ENCODE measurements at places on chromosomes 16 and 17.

GRCh38 chr17:8150194-8151119 lies 1.7 kb downstream of the PER1 start:
- no peak for DNase-seq

DNA sequence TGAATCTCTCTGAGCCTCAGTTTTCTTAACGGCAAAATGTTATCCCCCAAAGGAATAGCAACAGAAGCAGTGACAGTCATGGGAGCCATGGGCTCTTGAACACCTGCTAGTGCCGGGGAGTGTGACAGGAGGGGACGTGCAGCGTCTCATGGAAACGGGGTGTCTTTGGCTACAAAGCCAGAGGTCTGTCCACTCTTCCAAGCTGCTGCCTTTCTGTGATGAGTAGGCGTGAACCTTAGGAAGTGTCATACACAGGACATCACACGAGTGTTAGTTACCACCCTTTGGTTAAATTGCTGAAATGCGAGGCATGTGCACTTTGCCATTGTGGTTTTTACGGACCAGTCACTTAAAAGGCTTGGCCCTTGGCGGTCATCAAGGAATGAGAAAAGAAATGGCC lies 93.4 kb downstream of the IRF8 start:
- DNase-seq = no peak

- no peak for DNase-seq
Measured at GRCh38 chr16:75345711-75346110, 87.6 kb downstream of the CFDP1 start.

- DNase-seq = no peak
Measured at GRCh38 chr17:1532836-1533602, 16.6 kb upstream of the INPP5K start.

DNA sequence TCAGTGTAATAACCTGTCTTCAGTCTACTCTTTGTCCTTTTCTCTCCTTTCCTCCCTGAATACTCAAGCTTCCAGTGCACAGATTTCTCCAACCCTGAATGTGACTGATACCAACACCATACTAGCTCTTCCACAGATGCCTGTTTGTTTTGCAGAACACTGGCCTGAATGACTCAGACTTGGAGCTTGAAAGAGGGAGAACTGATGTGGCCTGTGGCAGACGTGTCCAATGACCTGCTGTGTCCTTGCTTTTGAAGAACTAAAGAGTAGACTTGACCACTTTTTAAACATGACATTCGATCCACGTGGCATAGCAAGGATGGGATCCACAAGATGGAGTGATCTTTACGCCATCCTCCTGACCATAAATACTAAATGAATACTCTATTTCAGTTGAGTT lies 361.0 kb downstream of the WWOX start:
- no peak for DNase-seq

GRCh38 chr16:4217204-4218131 lies 24.4 kb downstream of the SRL start:
- DNase-seq = no peak

DNA sequence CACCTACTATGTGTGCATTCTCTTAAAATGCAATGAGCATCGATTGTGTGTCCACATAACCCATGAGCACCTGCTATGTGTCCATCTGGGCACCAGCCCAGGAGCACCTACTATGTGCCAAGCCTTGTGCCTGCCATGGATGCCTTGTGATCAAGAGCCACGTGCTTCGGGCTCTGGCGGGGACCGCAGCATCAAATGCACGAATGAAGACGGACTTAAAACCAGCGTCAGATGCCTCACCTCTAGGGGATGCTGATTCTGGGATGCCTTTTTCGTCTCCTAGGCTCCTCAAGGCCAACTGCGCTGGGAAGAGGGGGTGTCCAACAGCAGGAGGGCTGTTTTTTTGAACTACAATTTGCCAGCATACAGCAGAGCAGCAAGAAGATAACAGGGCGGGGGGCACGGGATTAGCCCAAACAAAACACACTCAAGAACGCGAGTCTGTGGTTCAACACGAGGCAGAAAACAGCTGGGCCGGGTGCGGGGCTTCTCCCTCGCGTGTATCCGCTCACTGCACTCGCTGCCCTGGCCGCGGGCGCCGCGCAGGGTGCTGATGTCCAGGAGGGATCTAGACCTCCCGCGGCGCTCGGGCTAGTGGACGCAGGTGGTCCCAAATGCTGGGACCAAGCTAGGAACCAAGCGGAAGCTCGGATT lies 1.2 kb upstream of the GLIS2 start:
- no peak for DNase-seq

- no peak for DNase-seq
Measured at GRCh38 chr17:39143552-39144093, 7.8 kb downstream of the PLXDC1 start.

DNA sequence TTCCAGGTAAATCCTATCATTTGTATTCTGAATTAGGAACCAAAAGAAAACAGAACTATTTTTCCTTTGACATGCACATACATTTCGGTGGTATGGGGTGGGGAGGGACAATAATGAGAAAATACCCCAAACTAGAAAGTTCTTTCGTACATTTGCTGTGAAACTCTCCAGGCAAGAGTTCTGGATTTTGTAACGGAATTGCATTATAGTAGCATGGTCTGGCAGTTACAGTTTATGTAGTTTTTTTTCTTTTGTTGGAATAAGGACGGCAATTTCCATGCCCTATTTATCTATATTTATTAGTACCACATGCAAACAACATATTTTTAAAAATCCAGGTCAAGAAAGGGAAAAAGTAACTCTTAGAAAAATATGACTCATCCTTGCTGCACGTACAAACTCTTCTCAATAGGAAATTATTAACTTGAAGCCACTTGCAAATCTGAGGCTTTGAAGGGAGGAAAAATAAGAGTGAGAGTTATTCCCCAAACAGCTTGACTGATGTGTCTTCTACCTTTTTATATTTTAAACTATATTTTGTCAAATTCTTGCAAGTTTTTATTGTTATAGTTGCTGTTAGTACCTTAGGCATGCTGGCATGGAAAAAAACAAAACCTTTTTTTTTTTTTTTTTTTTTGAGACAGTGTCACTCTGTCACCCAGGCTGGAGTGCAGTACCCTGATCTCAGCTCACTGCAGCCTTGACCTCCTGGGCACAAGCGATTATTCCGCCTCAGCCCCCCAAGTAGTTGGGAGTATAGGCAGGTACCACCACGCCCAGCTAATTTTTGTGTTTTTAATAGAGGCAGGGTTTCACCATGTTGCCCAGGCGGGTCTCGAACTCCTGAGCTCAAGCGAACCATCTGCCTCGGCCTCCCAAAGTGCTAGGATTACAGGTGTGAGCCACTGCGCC lies 69.3 kb downstream of the WWP2 start:
- no peak for DNase-seq

- no peak for DNase-seq
Measured at GRCh38 chr16:88526008-88526905, 43.9 kb upstream of the ZC3H18 start.

DNA sequence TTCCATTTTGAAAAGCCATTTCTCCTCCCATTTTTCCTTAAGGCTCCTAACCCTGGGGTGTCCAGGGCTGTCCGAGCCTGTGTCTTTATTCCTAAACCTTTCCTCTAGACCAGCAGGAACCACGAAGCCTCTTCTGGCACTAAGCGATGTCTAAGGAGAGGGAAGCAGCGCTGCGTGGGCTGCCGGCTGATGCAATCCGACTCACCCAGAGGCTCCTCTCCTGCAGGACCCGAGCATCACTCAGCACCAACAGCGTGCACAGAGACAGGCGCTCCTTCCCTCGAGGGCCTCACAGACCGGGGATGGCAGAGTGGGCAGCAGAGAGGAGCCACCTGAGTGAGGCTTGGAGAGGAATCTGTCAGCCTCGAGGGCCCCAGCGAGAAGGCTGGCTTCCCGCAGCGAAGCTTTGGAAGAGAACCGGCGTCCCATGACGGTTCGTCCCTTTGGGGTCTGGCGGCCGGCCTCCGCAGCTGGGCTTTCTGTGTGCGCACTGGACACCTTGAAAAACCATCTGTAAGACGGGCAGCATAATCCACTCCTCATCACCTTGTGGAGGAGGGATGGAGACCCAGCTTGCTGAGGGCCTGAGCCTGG lies 174.3 kb downstream of the FOXL1 start:
- no peak for DNase-seq

DNA sequence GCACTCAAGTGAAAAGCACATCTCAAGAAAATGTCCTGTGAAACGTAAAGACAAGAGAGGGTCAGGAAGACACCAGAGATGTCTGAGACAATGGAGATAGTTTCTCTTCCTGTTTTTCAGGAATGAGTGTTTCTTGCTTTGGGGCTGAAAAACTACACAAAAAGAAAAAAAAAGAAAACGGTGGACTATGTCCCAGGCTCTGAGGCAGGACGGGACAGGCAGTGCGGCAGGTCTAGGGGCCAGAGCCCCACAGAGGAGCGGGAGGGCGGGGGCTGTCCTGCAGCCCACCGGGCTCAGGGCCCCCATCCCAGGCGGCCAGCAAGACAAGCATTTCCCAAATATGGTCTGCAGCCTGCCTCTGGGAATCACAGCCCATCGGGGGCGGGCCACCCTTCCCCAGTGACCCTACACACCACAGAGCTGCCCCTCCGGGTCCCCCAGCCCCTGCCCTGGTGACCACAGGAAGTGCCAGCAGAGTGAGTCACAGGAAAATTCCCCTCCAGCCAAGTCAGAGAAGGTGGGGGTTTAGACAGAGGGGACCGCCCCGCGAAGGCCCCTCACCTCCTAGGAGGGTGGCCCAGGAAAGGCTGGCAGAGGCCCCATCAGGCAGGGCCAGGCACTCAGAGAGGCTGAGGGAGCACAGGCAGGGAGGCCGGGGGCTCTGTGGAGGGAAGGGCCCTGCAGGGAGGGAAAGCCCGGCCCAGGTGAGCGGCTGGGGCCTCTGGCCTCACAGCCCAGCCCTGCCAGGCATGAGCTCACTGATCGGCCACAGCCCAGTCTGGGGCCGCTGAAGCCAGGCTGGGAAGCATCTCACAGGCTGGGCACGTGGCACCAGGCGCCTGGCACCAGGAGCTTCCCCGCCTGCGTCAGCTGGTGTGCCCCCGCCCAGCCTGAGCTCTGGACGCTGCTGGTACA lies 6.3 kb downstream of the BCAR1 start:
- no peak for DNase-seq

DNA sequence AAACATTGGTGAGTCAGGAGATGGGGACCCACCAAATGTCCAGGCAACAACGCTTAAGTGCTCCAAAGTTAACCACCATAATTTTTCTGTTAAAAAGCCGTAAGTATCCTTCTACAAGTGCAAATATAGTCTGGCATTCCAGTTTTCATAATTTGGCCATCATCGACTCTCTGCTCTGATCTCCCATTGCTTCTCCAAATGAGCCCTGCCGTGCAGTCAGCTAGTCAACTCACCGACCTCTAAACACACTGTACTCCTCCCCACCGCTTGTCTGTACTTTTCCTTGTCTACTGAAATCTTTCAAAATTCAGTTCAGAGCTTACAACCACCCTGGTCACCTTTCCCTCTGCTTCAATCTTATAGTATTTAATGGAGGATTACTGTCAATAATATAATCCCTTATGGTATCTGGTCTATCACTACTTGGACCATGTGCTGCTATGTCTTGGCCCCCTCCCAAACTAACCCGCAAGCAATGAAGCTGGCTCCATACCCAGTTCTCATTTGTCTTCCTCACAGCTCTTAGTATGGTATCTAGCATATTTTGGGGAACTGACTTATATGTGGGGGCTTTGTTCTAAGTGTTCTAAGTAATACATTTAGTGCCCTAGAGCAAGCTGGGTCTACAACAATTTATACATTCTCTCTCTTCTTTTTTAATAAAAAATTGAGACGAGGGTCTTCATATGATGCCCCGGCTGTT lies 52.7 kb upstream of the SLC25A19 start:
- no peak for DNase-seq

DNA sequence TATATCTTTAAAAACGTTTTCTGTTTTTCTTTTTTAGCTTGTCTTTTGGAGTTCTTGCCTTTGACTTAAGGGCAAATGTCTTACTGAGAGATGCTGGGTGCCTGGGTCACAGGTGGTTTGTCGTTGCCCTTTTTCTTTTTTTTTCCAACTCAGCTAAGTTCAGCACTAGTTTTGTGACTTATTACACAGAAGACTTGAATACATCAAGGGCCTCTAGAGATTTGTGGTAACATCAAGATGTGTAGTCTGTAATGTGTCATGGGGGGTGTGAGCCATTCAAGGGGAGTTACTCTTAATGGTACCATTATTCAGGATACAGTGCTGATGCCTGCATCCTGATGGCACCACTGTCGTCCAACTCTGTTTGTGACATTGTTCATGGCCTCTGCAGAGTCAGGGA lies 95.1 kb downstream of the PRKCA start:
- DNase-seq = no peak

GRCh38 chr17:9862949-9863348 lies 37.2 kb downstream of the GLP2R start:
- DNase-seq = no peak

DNA sequence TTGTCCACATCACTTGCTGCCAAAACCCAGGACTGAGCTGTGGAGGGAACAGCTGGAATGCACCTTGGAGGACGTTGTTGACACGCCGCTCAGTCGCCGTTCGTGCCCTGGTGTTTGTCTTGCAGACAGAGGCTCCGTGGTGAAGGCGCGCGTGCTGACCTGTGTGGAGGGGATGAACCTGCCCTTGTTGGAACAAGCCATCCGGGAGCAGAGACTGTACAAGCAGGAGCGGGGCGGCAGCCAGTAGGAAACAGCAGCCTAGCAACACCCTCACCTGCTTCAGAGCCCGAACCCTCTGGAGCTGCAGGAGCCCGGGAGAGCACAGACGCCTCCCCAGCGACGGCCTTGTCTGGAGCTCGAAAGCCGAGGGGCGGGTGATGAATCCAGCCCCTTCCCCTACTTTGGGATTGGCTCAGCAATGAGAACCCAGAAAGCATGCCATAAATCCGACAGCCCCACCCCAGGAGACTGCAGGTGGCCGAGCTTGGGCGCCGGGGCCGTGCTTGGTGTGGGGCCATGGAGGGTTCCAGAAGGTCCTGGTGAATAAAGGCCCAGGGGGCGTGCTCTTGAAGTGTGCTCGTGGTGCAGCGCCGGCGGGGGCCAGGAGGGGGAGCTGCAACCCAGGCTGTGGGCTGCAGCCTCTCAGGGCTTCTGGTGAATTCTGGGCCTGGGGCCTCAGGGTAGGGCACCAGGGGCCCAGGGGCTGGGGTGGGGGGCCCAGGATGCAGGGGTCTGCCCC lies 470 bp upstream of the CDK3 start:
- no peak for DNase-seq

DNA sequence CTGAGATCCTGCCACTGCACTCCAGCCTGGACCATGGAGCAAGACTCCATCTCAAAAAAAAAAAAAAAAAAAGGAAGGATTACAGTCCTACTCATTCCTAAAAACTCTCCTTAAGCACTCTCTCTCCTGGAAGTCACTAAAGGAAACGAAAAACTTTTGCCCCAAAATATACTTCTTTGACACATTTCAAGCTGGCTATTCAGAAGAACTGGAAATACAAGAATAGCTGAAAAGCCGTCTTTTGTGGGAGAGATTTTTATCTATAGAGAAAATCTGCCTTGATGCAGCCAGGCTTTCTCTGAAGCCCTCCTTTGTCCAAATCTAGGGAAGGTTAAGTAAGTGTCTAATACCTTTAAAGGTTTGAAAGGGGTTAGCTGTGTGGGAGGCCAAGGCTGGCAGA lies 16.9 kb upstream of the MARVELD3 start:
- DNase-seq = no peak

- no peak for DNase-seq
Measured at GRCh38 chr17:32954477-32954876, 26.5 kb downstream of the TMEM98 start.

GRCh38 chr16:50996166-50996829 lies 154.8 kb downstream of the SALL1 start:
- no peak for DNase-seq
